Transverse colon (tissue), 4 donors: ENCODE measurements at places on chromosomes 16 and 17. TPM values are rescaled to one million over a fixed set of nuclear protein-coding genes. Genes with fewer than 3 reads are reported as not detected.

GRCh38 chr17:1735834-1736347 is 6.8 kb upstream of the SERPINF2 start:
- no peak for DNase-seq
- H3K36me3 ChIP-seq = no peaks in the 10 kb centered on the region
- H3K27ac ChIP-seq = no peak overlapping the region
- no peaks in the 10 kb centered on the region for H3K4me1 ChIP-seq
- no peaks in the 10 kb centered on the region for H3K27me3 ChIP-seq

DNA sequence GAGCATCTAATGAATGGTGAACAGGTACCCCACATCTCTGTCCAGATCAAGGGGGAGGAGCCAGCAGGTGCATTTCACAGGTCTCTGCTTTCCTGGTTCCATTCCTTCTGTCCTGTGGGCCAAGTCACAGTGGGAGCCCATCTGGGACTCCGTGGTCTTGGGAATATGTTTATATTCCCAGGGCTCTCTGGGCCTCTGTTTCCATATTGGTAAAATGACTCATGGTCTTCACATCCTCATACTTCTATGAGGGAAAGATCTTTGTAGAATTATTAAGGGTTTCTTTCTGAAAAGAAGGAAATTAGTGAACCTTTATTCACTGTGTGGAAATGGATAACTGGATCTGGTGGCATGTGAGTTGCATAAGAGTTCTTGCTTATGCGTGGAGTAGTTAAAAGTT is 6.2 kb downstream of the MYOCD start:
- peaks cover 4% of the 10 kb centered on the region for H3K4me1 ChIP-seq
- no peak for DNase-seq
- no peaks in the 10 kb centered on the region for H3K36me3 ChIP-seq
- no peak overlapping the region for H3K4me3 ChIP-seq
- H3K27ac ChIP-seq = no peak overlapping the region
- H3K27me3 ChIP-seq = peaks cover 3% of the 10 kb centered on the region

DNA sequence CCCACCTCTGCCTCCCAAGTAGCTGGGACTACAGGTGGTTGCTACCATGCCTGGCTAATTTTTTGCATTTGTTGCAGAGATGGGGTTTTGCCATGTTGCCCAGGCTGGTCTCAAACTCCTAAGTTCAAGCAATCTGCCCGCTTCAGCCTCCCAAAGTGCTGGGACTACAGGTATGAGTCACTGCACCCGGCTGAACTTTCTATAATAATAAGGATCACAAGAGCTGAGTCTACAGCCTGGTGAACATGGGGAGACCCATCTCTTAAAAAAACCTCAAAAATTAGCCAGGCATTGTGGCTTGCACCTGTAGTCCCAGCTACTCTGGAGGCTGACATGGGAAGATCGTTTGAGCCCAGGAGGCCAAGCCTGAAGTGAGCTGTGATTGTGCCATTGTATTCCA is 53.5 kb downstream of the WDR59 start:
- no peak overlapping the region for H3K27ac ChIP-seq

DNA sequence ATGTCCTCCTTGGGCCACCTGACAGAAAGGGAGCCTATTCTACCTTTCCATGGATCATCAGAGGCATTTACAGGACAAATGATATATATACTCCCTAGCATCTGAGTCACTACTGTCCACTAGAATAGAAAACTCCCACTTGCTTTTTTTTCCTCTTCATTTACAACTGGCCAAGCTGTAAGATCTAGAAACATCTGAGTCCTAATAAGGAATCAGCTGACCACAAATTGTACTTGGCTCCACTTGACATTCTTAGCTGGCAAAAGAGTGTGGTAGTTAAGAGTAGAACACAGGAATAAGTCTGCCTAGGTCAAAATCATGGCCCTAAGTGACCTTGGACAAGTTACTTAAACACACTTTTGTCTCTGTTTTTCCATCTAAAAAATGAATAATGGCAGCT is 5.2 kb downstream of the RUSF1 start:
- peaks cover 16% of the 10 kb centered on the region for H3K36me3 ChIP-seq
- H3K4me3 ChIP-seq = no peak overlapping the region
- H3K4me1 ChIP-seq = peaks cover 22% of the 10 kb centered on the region
- no peak overlapping the region for H3K27ac ChIP-seq
- H3K27me3 ChIP-seq = no peaks in the 10 kb centered on the region

DNA sequence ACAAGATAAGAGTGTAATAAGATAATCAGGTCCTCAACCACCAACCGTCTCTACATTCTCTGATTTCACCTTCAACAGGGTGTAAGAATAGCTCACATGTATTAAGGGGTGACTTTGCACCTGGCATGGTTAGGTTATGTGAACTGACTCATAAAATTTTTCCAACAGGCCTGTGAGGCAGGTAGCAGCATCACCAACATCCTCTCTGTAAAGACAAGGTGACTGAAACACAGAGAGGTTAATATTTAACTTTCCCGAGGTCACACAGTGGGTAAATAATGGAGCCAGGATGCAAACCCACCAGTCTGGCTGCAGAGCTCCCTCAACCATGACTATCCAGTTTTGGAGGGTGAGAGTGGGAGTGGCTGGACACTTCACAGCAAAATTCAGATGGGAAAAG is 317.2 kb downstream of the C16orf95 start:
- H3K36me3 ChIP-seq = no peaks in the 10 kb centered on the region
- peaks cover 12% of the 10 kb centered on the region for H3K27me3 ChIP-seq
- H3K4me3 ChIP-seq = no peak overlapping the region
- H3K4me1 ChIP-seq = no peaks in the 10 kb centered on the region
- H3K27ac ChIP-seq = no peak overlapping the region
- DNase-seq = no peak

GRCh38 chr16:47713225-47713595 is 252.1 kb downstream of the PHKB start:
- H3K4me3 ChIP-seq = no peak overlapping the region
- no peak overlapping the region for H3K27ac ChIP-seq
- DNase-seq = no peak
- no peaks in the 10 kb centered on the region for H3K27me3 ChIP-seq
- H3K36me3 ChIP-seq = no peaks in the 10 kb centered on the region
- no peaks in the 10 kb centered on the region for H3K4me1 ChIP-seq

GRCh38 chr17:83110735-83111134 is 31.3 kb downstream of the METRNL start:
- no peak overlapping the region for H3K4me3 ChIP-seq
- DNase-seq = no peak
- H3K27me3 ChIP-seq = peaks cover 38% of the 10 kb centered on the region
- H3K36me3 ChIP-seq = no peaks in the 10 kb centered on the region

- DNase-seq = peak; percentile 83
- no peak overlapping the region for H3K27ac ChIP-seq
- no peaks in the 10 kb centered on the region for H3K27me3 ChIP-seq
- H3K36me3 ChIP-seq = no peaks in the 10 kb centered on the region
- H3K4me1 ChIP-seq = no peaks in the 10 kb centered on the region
Measured at GRCh38 chr17:66906321-66907278, 57.9 kb upstream of the CACNG4 start.

GRCh38 chr17:81482673-81483072 is 29.9 kb downstream of the ACTG1 start:
- DNase-seq = no peak
- H3K27ac ChIP-seq = no peak overlapping the region
- no peaks in the 10 kb centered on the region for H3K36me3 ChIP-seq
- H3K4me3 ChIP-seq = no peak overlapping the region

- H3K4me3 ChIP-seq = no peak overlapping the region
- H3K27me3 ChIP-seq = no peaks in the 10 kb centered on the region
- no peaks in the 10 kb centered on the region for H3K4me1 ChIP-seq
- H3K36me3 ChIP-seq = no peaks in the 10 kb centered on the region
- DNase-seq = no peak
- H3K27ac ChIP-seq = no peak overlapping the region
Measured at GRCh38 chr17:13777003-13777402, 175.3 kb upstream of the HS3ST3A1 start.

DNA sequence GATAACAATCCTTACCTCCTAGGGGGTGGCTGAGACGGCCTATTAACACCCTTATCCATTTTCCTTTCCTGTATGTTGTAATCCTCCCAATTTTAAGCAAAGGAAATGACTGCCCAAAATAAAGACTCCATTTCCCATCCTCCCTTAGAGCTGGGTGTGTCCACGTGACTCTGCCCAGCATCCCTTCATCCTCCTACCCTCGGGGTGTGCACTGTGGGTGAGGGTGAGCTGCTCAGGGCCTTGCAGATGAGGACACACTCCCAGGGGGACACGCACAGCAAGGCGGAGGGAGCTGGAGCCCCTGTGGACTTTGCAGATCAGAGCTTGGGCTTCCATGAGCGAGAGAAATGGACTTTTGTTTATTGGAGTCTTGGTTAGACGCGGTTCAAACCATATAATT is 186.8 kb downstream of the IRF8 start:
- H3K36me3 ChIP-seq = no peaks in the 10 kb centered on the region
- H3K27ac ChIP-seq = no peak overlapping the region
- no peak for DNase-seq

- no peak overlapping the region for H3K4me3 ChIP-seq
- no peaks in the 10 kb centered on the region for H3K27me3 ChIP-seq
- H3K4me1 ChIP-seq = no peaks in the 10 kb centered on the region
- no peak overlapping the region for H3K27ac ChIP-seq
- DNase-seq = no peak
- H3K36me3 ChIP-seq = no peaks in the 10 kb centered on the region
Measured at GRCh38 chr16:53904533-53904932, 200.6 kb downstream of the FTO start.

- no peaks in the 10 kb centered on the region for H3K4me1 ChIP-seq
- H3K27me3 ChIP-seq = no peaks in the 10 kb centered on the region
- H3K36me3 ChIP-seq = no peaks in the 10 kb centered on the region
- no peak overlapping the region for H3K27ac ChIP-seq
Measured at GRCh38 chr16:74501484-74502478, 80.5 kb upstream of the CLEC18B start.

DNA sequence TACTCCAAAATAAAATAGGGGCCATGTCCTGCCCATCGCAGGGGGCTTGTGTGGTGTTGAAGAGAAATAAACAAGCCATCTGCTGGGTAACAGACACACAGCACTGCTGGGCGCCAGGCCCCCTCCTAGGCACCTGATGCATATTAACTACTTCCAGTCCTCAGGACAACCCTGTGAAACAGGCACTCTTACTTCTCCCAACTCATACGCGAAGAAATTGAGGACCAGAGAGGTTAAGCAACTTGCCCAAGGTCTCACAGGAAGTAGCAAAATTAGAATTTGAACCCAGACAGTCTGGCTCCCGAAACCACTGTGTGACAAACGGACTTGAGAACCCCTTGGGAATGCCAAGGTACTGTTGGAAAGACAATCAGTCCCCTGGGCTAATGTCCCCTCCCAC is 2.8 kb downstream of the STX1B start:
- no peaks in the 10 kb centered on the region for H3K4me1 ChIP-seq
- H3K36me3 ChIP-seq = no peaks in the 10 kb centered on the region
- peaks cover 63% of the 10 kb centered on the region for H3K27me3 ChIP-seq
- no peak overlapping the region for H3K4me3 ChIP-seq
- H3K27ac ChIP-seq = no peak overlapping the region
- DNase-seq = no peak

DNA sequence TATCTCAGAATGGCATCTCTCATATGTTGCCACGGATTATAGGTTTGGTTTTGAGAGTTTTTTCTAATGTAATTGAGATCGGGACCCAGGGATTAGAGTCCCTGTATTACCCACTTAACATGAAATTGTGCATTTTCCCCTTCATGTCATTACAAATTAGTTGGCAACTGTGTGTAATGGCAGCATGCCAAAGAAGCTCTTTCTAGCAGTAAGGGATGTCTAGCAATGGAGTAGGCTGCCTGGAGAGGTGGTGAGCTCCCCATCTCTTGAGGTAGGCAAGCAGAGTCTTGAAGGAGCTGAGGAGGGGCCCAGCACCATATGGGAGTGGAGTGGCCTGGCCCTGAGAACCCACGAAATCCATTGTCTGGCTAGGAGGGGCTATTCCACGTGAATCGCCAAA is 10.0 kb upstream of the KATNB1 start:
- DNase-seq = no peak
- H3K27ac ChIP-seq = no peak overlapping the region

- no peaks in the 10 kb centered on the region for H3K27me3 ChIP-seq
- DNase-seq = no peak
- no peak overlapping the region for H3K4me3 ChIP-seq
- H3K36me3 ChIP-seq = peaks cover 27% of the 10 kb centered on the region
Measured at GRCh38 chr16:8623634-8624033, 2.1 kb downstream of the METTL22 start.

- DNase-seq = no peak
- H3K4me1 ChIP-seq = no peaks in the 10 kb centered on the region
- no peak overlapping the region for H3K27ac ChIP-seq
- H3K4me3 ChIP-seq = no peak overlapping the region
- no peaks in the 10 kb centered on the region for H3K27me3 ChIP-seq
Measured at GRCh38 chr17:46035112-46035818, 36.2 kb downstream of the STH start.

- H3K4me1 ChIP-seq = no peaks in the 10 kb centered on the region
- H3K4me3 ChIP-seq = no peak overlapping the region
- no peak overlapping the region for H3K27ac ChIP-seq
Measured at GRCh38 chr17:76337413-76337777, 16.3 kb downstream of the PRPSAP1 start.

GRCh38 chr16:72210555-72210954 is 38.6 kb upstream of the PMFBP1 start:
- H3K27me3 ChIP-seq = no peaks in the 10 kb centered on the region
- no peak overlapping the region for H3K27ac ChIP-seq
- no peak for DNase-seq
- no peaks in the 10 kb centered on the region for H3K4me1 ChIP-seq
- H3K36me3 ChIP-seq = no peaks in the 10 kb centered on the region
- H3K4me3 ChIP-seq = no peak overlapping the region

GRCh38 chr16:2034696-2035430 is 8.2 kb downstream of the NHERF2 start:
- no peak overlapping the region for H3K4me3 ChIP-seq
- H3K4me1 ChIP-seq = peaks cover 50% of the 10 kb centered on the region
- H3K27ac ChIP-seq = peak overlapping the region; percentile 83
- no peak for DNase-seq

DNA sequence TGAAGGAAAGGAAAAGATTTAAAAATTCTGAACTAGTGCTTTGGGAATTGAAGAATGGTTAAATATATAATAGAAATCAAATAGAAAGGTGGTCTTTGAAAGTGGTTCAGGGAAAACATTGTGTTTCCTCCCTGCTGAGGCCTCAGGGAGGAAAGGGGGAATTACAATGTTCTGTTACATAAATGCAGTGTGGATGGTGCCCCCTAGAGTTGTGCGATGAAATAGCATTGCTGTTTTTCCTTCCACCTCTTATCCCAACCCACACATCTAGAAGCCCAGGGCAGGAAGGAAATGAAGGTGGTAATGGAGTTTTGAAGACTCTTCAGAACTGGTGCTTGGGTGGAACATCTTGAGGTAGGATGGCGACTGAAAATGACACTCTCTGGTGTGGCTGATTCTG is 6.4 kb upstream of the TOX3 start:
- peak overlapping the region; percentile 35 for H3K27ac ChIP-seq
- H3K36me3 ChIP-seq = no peaks in the 10 kb centered on the region
- no peaks in the 10 kb centered on the region for H3K27me3 ChIP-seq
- no peaks in the 10 kb centered on the region for H3K4me1 ChIP-seq
- no peak for DNase-seq
- H3K4me3 ChIP-seq = no peak overlapping the region

C1QTNF8 gene
- total RNA-seq = not detected

OR2C1 gene
- total RNA-seq = not detected

CLEC19A gene
- total RNA-seq = not detected

SKA2 gene
- 23.6 TPM for total RNA-seq

FOXN1 gene
- total RNA-seq = not detected

CCL1 gene
- not detected for total RNA-seq

DRC7 gene
- not detected for total RNA-seq

ABCC11 gene
- 0.16 TPM for total RNA-seq

AOC2 gene
- total RNA-seq = 1.00 TPM

VASN gene
- 10.7 TPM for total RNA-seq

ABCA10 gene
- total RNA-seq = 10.2 TPM

KRTAP9-8 gene
- not detected for total RNA-seq

PLK1 gene
- 1.5 TPM for total RNA-seq

SCGB1C2 gene
- total RNA-seq = not detected

QPRT gene
- total RNA-seq = 31.9 TPM

KRTAP1-5 gene
- not detected for total RNA-seq
